HAP-1 (cell line): ENCODE measurements at places on chromosomes 16 and 17.

DNA sequence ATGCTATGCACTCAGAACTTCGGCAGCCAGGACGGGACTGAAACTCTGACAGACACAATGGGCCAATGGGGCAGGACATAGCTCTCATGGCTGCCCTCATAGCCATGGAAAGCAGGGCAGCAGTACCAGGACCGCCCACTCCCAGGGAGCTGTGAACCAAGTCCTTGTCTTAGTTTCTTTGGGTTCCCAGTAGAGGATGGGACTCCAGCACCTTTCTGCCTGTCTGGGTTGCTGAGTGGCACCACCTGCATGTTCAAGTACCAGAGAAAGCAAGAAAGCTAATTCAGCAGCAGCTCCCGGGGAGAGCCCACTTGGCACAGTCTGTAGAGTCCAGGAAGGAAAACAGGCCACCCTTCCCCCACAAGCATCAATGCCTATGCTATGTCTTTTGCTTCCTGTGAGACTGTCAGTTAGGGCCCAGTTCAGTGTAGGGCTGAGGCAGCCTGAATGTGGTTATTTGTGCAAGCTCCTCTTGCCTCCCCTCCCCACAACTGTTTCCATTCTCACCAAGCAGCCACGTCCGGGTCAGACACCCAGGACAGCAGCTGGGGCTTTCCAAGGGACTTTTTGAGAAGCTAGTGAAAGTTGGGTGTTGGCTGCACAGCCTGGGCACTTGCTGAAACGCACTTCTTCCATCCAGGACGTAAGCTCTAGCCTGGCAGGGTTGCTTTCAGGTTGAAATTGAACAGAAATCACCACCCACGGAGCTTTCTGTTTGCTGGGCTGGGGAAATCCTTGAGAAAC is 7.8 kb downstream of the SUPT4H1 start:
- no peak for DNase-seq

DNA sequence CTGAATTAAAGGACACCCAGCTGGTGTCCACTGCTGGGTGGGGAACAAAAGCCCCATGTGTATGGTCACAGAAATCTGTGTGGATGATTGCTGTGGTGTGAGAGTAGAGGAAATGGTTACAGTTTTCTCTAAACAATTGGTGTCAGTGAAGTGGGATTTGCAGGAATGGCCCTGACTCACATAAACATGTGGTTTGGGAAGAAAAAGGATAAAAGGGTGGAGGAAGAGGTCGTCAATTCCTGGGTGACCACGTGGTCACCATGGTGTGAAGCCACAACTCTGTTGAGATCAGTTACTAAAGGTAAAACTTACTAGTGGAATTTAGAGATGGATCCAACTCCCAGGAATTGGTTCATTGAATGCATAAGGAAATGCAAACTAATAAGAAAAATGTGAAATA is 3.6 kb upstream of the TUBG2 start:
- no peak for DNase-seq

- DNase-seq, result no peak
These were observed 12.0 kb upstream of the BRIP1 start for GRCh38 chr17:61875285-61875684.

DNA sequence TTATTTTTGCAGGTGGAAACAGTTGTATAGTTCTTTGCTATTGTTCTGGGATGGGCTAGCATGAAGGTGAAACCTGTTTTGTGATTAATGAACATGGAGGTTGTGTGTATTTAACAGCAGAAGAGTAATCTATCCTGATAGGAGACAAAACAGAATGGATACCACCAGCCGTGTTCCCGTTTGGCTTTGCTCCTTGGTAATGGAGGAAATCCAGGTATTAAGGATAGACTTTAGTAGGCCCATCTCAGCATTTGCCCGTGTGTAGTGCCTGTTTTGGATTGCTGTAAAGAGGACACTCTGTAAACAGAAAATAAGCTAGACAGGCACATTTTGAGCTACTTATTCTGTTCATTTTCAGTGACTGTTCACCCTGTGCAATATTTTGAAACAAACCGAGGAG is 215.1 kb downstream of the RBFOX1 start:
- no peak for DNase-seq

DNA sequence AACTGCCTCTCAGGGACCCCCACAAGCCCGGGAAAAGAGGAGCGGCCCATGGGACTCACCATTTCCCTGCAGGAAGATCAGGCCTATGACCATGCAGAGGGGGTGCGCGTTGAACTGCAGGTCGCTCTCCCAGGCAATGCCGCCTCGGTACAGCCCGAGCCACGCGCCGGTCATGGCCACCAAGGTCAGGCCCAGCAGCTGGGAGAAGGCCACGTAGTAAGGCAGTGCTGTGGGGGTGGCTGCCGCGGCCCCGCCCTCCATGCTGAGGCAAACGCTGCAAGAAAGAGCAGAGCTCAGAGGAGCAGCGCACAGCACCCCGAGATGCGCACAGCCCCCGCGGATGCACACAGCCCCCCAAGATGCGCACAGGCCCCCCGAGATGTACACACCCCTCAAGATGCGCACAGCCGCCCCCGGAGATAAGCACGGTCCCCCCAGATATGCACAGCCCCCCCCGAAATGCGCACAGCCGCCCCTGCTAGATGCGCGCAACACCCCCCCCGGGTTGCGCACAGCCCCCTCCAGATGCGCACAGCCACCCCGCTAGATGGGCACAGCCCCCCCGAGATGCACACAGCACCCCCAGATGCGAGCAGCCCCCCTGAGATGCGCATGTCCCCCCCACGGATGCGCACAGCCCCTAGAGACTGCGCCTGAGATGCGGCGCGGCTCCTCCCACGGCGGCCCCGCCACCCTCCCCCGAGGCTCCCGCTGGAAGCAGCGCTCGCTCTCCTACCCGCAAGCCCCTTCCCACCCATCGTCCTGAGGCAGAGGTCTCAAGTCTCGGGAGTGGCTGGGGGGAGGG is 8.6 kb downstream of the CYB561 start:
- no peak for DNase-seq

- DNase-seq, result no peak
These were observed 20.2 kb upstream of the MAPT start for GRCh38 chr17:45874151-45874550.

DNA sequence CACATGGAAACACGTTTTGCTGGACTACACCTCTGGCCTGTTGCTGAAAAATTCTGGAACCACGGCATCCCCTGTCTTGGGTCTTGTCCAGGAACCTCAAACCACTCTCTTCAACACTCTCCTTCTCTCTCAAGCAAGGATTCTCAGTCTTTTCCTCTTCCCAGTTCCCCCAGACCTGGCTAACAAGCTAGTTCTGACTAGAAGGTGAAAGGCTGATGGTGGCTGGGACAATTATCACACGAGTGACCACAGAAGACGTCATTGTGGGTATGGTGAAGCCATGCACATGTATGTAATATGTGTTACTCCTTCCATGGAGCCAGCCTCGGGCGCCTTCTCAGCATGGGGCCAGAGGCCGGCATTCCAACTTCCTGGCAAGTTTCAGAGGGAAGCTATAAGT is 123.0 kb downstream of the CDYL2 start:
- DNase-seq, result no peak

- no peak for DNase-seq
These were observed 10.6 kb downstream of the CALCOCO2 start for GRCh38 chr17:48841395-48841831.

DNA sequence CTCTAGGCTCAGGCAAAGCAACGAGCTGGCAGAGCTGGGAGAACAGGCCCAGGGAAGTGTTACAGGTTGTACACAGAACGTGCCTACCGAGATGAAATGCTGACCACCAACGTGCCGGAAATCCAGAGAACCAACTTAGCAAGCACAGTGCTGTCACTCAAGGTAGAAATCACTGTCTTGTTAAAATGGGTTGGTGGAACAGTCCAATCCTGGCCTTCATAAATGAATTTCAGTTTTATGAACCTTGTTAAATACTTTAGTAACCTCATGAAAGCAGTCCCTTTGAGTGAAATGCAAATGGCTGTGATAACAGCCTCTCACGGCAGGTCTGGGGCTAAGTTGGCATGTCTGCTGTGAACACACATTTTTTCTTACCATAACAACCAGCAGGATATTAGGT is 29.0 kb downstream of the ETV4 start:
- no peak for DNase-seq

DNA sequence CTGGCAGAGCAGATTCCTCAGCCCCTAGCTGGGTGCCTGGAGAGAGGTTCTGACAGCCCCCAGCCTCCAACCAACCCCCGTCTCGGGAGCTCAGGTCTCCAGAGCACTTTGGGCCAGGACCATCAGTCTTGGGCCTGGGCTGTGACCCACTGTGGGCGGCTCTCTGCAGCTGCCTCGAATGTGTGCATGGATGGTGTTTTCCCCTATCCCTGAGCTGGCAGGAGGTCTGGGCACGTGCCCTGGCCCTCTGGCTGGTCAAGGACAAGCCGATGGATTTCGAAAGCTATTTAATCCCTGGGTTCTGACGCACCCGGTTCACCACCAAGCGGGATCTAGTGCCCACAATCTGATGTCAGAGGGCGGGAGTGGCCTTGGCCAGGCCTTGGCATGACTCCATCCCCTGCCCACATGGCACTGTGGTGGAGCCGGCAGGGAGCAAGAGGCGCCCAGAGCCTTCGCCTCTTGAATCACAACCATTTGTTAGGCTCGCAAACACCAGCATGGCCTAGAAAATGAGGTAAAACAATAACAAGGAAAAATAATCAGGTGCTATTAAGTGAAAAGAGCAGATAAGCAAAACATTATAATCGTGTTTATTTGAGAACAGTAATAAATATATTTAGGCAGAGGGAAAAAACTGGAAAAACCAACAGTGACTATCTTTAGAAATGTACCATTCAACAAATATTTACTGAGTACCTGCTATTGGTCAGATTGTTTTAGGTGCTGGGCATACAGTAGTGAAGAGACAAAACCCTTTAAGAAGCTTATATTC is 69.3 kb upstream of the TOB1 start:
- DNase-seq, result no peak

DNA sequence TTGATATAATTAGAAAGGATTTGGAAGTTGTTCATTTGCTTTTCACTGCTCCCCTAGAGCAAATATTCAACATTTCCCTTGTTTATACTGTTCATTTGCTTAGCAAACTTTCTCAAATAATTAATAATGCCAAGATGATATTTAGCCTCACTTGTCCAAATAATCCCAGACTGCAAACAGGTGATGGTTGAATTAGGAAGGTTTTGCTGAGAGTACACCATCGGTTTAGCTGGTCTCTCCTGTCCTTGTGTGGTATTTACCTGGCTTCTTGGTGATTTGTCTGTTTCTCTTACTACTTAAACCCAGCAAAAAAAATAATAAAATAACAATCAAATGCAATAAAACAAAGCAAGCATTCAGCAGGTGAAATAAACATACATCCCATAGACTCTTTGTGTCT is 6.5 kb downstream of the KATNIP start:
- DNase-seq, result no peak

DNA sequence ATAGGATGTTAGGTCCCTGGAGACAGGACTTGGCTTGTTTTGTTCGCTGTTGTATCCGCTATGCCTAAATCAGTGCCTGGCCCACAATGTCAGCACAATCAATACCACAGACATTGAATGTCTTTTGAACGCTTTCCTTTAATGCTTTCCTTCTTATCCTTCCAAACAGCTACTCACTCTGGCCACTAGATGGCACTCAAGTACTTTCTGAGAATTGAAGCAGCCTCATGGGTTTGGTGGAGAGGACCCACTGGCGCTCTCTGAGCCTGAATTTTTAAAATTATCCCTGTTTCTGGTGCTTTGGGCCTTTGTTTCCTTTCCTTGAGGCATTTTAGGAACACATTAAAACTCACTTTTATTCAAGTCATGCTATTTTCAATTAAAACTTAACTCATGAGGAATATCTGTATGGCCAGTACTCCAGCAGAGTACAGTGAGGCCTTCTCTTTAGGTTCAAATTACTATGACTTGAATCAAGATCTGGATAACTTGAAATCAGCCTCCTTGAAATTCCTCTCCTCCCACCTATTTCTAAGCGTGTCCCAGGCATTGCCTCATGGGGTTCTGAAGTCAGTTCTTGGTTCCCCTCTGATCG is 3.2 kb upstream of the NLRP1 start:
- peak; percentile 70 for DNase-seq

GRCh38 chr16:59161679-59162078 is 427.6 kb upstream of the GOT2 start:
- DNase-seq, result no peak

DNA sequence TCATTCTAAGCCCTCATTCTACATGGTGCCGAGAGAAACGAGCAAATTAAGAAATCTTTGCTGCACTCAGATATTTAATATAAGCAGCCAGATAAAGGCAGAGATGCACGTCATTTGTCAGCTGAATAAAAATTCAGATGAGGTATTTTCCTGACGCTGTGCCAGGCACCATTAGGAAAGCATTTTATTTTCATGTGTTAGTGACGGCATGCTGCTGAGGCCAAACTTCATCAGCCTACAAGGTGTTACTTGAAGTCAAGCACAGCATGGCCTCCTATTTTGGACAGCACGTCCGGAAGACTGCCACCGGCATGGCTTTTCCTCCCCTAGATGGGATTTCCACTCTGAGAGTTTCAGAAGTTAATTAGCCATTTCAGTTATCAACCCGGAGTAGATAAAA is 70.3 kb downstream of the IRX3 start:
- no peak for DNase-seq

DNA sequence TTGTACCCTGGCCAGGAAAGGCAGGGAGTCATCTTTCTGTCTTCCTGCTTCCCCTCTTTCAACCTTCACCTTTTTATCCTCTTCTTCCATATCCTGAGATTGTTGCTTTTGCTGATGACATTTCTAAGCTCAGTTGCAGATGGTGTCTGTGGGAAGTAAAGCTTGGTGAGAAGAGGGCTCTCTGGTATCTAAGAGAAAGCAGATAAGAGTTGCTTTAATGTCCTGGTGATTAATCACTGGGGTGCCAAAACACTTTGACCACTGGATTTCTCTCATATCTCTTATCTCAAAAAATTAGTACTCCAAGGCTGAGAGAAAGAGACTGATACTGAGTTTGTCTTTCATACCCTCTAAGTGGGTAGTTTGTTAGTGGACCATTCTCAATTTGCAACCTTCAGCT is 71.3 kb downstream of the NEUROD2 start:
- DNase-seq, result no peak

GRCh38 chr16:17377360-17378324 is 93.1 kb downstream of the XYLT1 start:
- DNase-seq, result no peak

GRCh38 chr17:73309727-73310596 is 1.8 kb downstream of the CDC42EP4 start:
- peak; percentile 58 for DNase-seq

DNA sequence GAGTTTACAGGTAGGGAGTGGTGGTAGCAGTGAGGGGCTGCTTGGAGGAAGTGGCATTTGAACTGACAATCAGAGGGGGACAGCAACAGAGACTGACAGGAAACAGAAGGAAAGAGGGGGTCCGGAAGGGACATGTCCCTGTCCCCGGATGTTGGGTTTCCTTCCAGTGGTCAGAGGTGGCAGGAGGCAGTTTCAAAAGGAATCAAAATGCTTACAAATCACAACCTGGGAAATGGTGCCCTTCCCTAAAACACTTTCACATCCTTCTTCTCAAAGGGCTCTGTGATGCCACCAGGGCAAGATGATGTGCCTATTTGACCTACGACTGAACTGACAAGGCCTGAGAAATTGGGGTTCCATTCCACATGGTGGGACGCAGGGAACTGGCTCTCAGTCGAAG is 19.7 kb downstream of the ADGRG1 start:
- no peak for DNase-seq
